Thyroid gland (tissue), 4 donors: ENCODE measurements at places on chromosomes 11 and 22.

DNA sequence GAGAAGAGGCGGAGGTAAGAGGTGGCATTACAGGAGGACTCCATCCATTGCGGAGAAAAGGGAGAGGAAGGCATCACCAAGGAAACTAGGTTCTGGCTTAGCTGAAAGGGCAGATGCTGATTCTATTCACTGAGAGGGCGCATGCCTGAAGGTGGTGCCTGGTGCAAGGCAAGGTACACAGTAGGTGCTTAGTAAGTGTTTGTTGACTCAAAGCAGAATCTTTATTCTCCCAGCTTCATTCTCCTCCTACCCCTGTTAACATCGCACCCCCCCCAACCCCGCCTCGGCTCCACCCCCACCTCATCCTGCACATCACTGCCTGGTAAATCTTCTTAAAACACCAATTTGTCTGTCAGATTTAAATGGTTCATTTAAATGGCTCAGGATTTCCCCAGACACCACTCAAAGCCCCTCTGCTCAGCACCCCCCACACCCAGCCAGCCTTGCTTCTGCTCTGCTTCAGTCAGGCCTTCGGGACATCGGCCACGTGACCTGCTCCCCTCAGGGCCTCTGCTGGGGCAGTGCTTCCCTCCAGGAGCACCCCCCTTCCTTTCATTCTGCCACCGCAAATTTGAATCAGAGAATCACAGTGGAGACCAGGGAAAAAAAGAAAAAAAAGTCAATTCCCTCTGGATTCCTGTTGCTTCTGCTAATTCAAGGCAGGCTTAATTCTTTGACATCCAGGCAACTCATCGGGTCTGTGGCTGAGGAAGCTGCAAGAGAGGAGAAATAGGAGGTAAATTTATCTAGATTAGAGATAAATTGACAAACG is 17.8 kb upstream of the RCN1 start:
- DNase-seq = no peak

DNA sequence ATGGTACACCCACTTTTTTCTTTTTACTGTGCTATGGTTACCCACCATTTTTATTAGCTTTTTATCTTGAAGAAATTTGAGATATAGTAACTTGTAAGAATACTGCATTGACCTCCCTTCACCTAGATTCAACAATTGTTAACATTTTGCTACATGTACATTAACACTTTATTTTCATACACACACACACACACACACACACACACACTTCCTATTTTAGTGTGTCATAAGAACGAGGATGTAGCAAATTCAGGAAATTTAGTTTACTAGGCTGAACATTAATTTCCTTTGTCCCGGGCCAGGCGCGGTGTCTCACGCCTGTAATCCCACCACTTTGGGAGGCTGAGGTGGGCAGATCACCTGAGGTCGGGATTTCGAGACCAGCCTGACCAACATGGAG is 1.1 kb upstream of the ATP6V1E1 start:
- DNase-seq = no peak

GRCh38 chr22:27720860-27721259 is 80.7 kb downstream of the MN1 start:
- peak; percentile 26 for DNase-seq

DNA sequence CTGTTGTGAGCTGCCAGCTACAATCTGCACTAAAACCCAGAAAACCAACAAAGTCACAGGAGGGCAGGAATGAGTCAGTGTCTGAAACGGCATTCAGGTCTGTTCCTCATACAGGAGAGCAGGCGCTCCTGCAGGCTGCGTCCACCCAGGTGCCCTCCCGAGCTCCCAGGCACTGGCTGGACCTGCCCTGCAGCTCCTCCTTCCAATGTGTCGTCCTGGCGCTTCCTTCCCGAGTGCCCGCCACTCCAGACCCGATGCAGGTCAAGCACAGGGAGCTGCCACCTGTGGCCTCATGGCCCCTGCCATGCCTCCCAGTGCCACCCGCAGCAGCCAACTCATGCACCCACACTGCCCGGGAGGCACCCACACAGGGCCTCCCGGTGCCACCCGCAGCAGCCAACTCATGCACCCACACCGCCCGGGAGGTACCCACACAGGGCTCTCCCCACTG is 12.0 kb downstream of the BRD1 start:
- DNase-seq = no peak

GRCh38 chr11:124122123-124122522 is 6.9 kb downstream of the VWA5A start:
- DNase-seq = no peak

DNA sequence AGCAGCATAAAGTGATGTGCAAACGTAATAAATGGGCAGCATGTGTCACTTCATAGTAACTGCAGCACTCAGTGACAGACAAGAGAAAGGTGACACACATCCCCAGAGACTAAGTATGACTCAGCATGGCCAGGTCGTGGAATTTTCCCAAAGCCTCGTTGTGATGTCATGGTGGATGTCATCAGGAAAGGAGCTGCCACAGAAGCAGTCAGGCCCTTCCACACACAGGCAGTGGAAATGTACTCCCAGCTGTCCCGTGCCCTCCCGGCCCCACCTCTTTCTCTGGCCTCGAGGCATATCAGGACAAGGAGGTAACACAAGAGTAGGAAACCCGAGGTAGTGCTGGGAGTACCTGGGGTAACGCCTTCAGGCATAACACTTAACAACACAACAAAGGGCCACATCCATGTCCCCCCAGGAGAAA is 8.1 kb downstream of the PC start:
- peak; percentile 71 for DNase-seq

- peak; percentile 25 for DNase-seq
Measured at GRCh38 chr11:8232414-8232813, 31.3 kb downstream of the LMO1 start.

GRCh38 chr11:44758983-44759382 is 32.2 kb downstream of the TSPAN18 start:
- DNase-seq = no peak

DNA sequence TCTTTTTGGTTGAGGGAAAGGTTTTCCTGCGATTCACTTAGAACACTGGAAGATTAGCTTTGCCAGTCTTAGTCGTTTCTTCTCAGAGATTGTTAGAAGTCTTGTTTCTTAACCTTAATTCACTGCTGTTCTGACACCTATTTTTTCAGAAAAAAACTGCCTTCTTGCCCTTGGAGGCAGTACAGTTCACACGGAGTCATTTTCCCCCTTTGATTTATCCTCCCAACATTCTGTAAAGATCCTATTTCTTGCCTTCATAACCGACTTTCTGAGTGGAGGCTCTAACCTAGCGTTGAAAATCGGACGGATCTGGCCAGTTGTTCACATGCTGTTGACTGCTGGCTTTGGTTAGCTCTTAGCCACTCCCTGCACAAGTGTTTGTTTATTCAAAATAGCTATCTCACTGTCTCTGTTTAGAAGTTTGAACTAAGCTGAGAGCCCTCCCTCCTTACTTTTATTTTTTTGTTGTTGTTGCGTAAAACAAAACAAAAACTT is 737 bp downstream of the BCL2L13 start:
- no peak for DNase-seq
